ENCODE measurements at places on chromosomes 2 and 18. TPM values are rescaled to one million over a fixed set of nuclear protein-coding genes. Genes with fewer than 3 reads are reported as not detected.

The REG1B gene
- total RNA-seq: not detected

The STEAP3 gene
- not detected for total RNA-seq

The WDSUB1 gene
- total RNA-seq: 30.9 TPM

The RAB17 gene
- total RNA-seq: 0.16 TPM

The IL18RAP gene
- total RNA-seq: 0.16 TPM

The FIGN gene
- total RNA-seq: 3.4 TPM

The SP140L gene
- total RNA-seq: 0.47 TPM

The MC4R gene
- total RNA-seq: 1.4 TPM

The AQP12A gene
- total RNA-seq: not detected

The HOXD8 gene
- total RNA-seq: not detected

The EFHD1 gene
- total RNA-seq: 1.1 TPM

The SP140 gene
- 1.1 TPM for total RNA-seq

The IL1RN gene
- total RNA-seq: not detected

The GPR39 gene
- total RNA-seq: 5.0 TPM

The ADD2 gene
- 435 TPM for total RNA-seq

The STARD6 gene
- total RNA-seq: not detected

The RPRM gene
- 95.9 TPM for total RNA-seq

The ABCB6 gene
- 32.0 TPM for total RNA-seq

The CYP27C1 gene
- 2.2 TPM for total RNA-seq

The C1QL2 gene
- 1.6 TPM for total RNA-seq

The CHRNG gene
- 0.16 TPM for total RNA-seq

The MBOAT2 gene
- total RNA-seq: 189 TPM

The LAMA3 gene
- total RNA-seq: 1.4 TPM

The RPIA gene
- 10.5 TPM for total RNA-seq

The POTEF gene
- not detected for total RNA-seq

The RTKN gene
- 6.7 TPM for total RNA-seq

The NGEF gene
- total RNA-seq: 22.8 TPM

The CTDP1 gene
- total RNA-seq: 14.5 TPM

The AQP12B gene
- not detected for total RNA-seq

The RRM2 gene
- 4.8 TPM for total RNA-seq

The SP110 gene
- total RNA-seq: 1.2 TPM

The MTCL1 gene
- total RNA-seq: 24.6 TPM
